ENCODE measurements at places on chromosomes 12 and 14.

DNA sequence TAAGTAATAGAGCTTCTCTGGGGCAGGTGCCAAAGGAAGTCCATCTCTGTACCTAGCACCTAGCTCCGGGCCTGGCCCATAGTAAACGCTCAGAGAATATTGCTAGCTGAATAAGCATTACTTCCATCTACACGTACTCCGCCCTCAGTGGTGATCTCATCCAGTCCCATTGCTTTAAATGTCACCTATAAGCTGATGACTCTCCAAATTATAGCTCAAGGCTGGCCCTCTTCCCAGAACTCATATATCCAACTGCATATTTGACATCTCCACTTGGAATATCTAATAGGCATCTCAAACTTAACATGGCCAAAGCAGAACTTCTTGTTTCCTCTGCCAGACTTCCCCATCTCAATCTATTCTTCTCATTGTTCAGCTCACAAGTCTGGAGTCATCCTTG, 6.9 kb upstream of the DYNLL1 start:
- DNase-seq, result no peak

DNA sequence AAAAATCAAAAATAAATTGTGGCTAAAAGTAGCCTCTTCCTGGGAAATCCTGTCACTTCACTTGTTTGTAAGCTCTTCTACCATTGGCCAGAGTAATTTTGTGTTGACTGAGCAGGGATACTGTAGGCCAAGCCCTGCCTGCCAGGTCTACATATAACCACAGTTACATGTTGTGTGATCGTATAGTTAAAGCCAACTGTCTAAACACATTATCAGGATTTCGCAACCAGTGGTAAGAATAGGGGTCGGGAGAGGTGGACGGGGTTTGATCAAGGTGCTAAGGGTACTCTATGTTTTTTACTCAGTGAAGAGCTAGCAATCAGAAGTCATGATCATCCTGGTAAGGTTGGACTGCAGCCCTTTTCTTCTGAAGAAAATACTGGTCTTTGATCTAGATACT, 13.4 kb downstream of the ANKRD13A start:
- DNase-seq, result no peak

DNA sequence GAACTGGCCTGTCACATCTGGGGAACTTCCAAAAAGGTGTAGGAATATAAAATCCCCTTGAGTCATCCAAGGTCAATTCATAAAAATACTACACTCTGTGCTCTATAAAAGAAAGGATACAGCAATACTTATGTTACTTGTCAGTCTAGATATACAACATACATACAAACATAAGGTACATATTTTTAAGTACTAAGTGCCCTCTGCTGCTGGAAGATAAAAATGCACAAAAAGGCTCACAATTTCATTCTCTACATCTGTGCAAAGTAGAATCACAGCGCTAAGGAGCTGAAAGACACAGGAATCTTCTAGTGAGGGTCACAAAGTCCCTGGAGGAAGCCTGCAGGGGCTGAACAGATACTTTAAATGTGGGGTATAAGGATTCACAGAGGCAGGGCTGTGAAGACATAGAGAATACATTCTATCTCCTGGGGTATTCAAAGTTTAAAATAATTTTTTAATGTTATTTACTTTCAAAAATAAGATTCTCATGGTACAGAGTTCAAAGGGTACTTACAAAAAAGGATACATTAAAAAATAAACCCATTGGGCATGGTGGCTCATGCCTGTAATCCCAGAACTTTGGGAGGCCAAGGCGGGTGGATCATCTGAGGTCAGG, 10.2 kb upstream of the GOLGA5 start:
- DNase-seq, result peak; percentile 40

DNA sequence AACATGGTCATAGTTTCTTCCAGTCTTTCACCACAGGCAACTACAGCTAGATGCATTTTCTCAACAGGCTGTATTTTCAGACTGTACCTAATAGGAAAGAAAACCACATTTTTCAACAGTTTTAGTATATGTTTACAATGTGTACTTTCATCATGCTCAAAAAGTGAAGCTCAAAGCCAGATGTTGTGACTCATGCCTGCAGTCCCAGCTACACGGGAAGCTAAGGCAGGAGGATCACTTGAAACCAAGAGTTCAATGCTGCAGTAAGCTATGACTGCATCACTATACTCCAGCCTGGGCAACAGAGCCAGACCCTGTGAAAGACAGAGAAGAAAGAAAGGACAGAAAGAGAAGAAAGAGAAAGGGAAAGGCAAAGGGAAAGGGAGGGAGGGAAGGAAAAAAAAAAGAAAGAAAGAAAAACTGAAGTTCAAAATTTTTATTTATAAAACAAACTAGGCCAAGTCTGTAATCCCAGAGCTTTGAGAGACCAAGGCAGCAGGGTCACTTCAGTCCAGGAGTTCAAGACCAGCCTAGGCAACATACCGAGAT, 25.5 kb downstream of the GXYLT1 start:
- DNase-seq, result no peak

DNA sequence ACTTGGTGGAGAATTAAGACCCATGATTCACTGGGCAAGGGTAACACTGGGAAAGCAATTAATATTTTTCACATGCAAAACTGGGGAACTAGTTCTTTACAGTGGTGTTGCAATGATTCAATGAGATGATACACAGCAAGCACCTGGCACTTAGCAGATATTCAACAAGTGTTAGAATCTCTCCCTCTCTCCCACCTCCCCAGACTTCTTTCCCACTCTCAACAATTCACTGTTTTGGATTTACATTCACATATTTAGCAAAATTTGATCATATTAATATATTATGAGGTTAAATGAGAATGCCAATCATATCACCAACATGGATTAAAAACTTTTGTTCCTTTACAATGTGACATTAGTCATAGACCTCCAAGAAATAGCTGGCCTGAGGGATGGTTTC, 223.1 kb upstream of the GRIP1 start:
- DNase-seq, result no peak

DNA sequence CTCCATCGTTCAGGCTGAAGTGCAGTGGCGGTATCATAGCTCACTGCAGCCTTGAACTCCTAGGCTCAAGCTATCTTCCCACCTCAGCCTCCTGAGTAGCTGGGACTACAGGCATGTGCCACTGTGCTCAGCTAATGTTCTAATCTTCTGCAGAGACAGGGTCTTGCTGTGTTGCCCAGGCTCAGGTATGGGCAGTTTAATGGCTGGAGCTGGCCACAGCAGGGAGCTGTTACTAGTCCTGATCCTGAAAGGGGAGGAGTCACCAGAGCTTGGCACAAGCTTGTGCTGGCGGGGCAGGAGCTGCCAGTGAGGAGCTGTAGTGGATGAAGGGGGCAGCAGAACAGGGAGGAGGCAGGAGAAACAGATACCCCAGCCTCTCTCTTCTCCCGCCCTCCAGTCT, 10.6 kb downstream of the TMEM120B start:
- no peak for DNase-seq

- DNase-seq, result no peak
Observed at GRCh38 chr12:132602572-132603239, 7.7 kb downstream of the LRCOL1 start.

DNA sequence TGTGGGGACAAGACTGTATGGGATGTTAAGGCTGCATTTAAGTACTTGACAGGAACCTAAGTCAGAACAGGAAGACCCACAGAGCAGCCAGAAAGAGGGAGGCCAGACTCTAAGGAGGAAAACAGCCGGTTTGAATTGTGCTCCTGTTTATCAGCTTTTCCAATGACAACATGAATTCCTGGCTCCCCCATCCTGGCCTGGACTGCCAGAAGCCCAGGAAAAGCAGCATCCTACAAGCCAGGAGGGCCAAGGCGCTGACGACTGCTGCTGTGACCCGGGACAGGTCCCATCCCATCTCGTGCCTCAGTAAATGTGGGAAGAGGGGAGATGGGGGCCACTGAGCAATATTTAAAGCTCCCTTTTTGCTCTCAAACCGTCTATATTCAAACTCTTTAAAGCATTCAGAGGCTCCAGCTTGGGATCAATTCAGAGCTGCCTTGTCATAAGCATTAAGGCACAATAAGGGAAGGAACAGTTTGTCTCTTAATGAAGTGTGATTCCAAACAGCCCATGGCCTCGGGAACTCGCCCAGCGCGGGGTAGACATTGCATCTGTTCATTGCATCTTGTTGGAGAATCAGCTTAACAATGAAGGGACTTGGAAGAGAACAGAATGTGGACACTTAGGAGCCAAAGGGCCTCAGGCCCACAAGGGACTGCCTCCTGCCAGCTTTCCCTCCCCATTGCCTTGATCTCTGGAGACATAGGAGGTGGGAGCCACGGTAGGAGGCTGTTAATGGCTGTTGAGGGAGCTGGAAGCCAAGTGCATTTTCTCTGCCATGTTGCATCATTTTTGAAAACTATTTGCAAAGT, 49.6 kb downstream of the CMKLR1 start:
- DNase-seq, result no peak

GRCh38 chr12:132444957-132445883, 44.7 kb upstream of the FBRSL1 start:
- DNase-seq, result no peak

DNA sequence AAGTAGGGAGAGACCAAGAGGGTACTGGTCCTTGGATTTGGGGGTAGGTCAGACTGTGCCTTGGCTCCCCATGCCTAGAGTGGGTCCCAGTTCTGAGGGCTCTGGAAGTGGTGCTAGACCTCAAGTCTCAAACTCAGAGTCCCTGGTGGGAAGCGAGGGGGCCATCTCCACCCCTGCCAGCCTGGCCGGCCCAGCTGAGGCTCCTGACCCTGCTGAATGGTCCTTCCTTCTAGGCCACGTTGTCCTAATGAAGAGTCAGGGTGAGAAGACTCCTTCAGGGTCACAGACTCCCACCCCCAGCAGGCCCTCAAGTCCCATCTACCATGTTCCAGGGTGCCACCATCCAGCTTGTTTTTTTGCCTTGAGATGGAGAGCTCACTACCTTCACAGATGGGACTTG, 12.9 kb downstream of the SERPINA6 start:
- DNase-seq, result peak; percentile 0

DNA sequence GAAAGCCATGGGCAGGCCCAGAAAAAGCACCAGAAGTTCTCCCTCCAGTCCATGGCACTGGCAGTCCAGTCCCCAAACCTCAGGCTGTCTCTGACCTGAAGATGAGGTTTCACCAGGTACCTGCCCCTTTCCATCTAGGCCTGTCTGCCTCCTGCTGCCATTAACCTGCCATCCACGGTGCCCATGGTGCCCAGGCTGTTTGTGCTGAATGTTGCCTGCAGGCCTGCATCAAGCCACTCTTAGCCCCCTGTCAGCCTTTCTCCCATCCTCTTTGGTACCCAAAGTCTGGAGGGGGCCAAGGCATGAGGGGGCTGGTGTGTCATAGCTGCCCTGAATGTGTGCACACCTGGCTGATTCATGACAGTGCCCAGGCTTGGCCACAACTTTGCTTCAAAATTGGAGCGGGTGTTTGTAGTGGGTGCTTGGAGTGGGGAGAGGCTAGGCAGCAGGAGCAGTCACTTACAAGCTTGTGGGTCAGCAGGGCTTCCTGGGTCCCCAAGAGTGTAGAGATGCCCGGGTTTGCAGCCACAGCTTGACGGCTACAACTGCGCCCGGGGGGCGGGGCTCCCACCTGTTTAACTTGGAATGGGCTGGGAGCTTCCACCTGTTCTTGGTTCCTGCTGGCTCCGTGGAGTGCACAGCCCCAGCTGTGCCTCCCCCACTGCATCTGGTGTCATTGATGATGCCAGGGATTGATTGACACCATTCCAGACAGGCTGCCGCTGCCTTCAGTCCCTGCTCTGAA, 88.5 kb downstream of the GPHN start:
- DNase-seq, result no peak

DNA sequence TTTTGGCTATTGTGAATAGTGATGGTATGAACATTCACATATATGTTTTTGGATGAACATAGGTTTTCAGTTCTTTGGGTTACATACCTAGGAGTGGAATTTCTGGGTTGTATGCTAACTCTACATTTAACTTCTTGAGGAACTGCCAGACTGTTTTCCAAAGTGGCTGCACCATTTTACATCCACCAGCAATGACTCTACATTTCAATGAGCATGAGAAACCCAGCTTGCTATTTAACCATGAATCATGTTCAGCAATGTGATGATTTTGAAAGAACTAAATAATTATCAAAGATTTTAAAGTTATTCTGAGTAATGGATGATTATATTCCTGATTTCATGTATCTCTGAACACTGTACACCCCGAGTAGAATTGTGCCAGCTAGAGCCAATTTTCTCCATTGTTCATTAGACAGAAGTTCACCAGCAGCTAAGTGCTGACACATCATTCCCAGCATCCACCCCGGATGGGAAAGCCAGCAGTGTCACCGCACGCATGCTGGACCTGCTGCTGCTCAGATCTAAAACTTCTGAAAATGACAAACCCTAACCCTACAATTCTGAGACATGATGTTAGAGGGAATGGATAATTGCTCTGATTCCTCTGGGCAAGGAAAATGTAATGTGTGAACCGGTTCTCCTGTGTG, 13.3 kb upstream of the ANAPC5 start:
- no peak for DNase-seq

- no peak for DNase-seq
Observed at GRCh38 chr14:100302616-100303015, 3.6 kb downstream of the SLC25A29 start.

GRCh38 chr12:79858518-79858917, 76.4 kb downstream of the PPP1R12A start:
- no peak for DNase-seq

GRCh38 chr14:56422221-56422620, 157.4 kb upstream of the TMEM260 start:
- no peak for DNase-seq

GRCh38 chr12:62401631-62402030, 65.0 kb upstream of the MON2 start:
- no peak for DNase-seq

DNA sequence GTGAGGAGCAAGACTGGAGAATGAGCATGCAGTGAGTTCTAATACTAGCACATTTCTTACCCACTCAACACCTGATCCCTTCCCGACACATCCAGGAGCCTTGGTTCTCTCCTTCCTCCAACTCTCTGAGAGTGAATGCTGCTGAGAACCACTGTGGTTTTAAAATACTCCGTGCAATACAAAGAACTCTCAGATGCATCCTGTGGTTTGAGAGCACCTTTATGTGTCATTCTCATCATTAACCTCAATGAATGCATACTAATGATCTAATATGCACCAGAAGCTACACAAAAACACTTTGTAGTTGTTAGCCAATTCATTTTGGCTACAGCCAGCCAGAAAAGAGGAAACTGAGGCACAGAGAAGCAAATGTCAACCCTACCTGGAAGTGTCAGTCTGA, 87.6 kb downstream of the GALNT8 start:
- DNase-seq, result no peak

GRCh38 chr14:90513161-90514014, 116.6 kb downstream of the CALM1 start:
- no peak for DNase-seq

DNA sequence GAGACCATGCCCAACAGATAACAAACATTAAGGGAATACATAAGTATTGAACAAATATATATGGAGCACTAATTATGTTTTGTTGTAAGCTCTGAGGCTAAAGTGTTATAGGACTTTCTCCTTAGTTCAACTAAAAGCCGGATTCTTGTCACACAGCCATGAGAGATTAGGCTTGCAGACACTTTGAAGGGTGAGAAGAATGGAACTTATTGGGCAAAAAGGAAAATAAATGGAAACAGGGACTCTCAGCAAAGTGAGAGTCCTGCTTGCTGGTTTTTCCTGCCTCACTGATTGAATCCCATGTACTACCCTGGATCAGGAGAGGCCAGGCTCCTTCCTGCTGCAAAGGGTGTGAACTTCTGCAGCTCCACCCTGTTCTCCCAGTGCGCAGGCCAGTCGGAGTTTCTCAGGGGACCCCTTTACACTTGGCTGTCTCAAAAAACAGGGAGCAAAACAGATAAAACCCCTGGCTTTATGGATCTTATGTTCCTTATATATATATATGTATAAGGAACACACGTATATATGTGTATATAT, 77.1 kb upstream of the FUT8 start:
- DNase-seq, result no peak

- DNase-seq, result no peak
Observed at GRCh38 chr14:104219731-104220214, 81.4 kb downstream of the KIF26A start.
